Stimulated activated CD4-positive, alpha-beta T cell treated with anti-CD3 and anti-CD28 coated beads, Interleukin-1b, Interleukin-23, amount 100 ng/mL, for 1 hour (primary cell): ENCODE measurements at places on chromosomes 6 and 20.

GRCh38 chr6:65199683-65200082 lies 507.3 kb downstream of the EYS start:
- no peak for DNase-seq

DNA sequence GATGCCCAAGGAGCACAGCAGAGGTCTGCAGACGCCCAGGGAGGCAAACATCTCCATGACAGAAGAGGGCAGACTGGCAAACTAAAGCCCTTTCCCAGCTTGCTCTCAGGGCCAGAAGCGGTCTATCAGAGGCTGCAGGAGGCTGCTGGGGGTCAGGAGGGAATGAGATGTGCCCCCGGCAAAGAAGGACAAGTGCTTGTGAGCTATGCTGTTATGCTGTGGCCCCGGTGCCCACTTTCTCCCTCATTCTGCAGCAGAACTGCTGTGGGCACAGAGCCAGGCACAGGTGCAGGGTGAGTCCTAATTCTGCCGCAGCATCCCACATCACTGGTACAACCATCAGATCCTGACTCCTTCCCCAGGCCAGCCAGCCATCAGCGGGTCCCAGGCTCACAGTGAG lies 46.4 kb downstream of the LRFN2 start:
- no peak for DNase-seq

DNA sequence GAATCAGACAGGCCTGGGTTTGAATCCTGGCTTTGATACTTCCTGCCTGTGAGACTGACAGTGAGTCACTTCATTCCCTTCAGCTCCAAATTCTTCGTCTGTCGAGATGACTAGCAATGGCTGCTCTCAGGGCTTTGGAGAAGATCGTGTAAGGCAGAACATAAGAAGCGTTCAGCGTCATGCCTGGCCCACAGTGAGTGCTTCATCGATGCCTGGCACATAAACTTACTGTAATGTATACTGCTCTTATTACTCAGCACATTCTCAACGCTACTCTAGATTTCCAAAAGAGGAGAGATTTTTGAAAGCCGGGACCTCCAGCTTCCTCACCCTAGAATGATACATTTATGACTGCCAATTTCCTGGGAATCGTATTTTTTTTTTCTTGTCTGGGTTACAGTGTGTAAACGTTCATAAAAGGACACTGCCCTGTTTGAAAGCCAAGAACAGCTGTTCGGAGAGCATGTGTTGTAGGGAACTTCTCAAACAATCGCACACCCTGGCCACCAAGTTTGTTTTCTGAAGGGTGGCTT lies 16.2 kb upstream of the BCAS1 start:
- no peak for DNase-seq

- DNase-seq, result no peak
Measured at GRCh38 chr20:64244870-64245603, 10.5 kb upstream of the PCMTD2 start.

DNA sequence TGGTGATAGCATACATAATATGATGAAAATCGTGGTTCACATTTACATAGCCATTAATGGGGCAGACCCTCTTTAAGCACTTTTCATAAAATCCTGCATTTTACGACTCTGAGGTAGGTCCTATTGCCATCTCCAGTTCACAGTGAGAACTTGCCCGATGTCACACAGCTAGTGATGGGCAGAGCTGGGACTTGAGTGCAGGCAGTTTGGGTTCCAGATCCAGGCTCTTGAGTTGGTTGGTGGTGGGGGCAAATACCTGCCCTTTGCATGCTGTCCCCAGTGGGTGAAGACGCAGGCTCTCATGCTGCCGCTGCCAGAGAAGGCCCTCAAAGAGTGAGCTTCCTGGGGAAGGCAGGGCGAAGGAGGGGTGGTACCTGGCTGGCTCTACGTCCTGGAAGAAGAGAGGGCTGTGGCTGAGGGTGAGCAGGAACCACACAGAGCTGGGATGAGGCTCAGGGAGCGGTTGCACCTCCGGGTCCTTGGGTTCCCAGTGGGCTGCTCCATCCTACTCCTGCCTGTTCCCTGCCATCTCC lies 6.1 kb upstream of the BAK1 start:
- no peak for DNase-seq

DNA sequence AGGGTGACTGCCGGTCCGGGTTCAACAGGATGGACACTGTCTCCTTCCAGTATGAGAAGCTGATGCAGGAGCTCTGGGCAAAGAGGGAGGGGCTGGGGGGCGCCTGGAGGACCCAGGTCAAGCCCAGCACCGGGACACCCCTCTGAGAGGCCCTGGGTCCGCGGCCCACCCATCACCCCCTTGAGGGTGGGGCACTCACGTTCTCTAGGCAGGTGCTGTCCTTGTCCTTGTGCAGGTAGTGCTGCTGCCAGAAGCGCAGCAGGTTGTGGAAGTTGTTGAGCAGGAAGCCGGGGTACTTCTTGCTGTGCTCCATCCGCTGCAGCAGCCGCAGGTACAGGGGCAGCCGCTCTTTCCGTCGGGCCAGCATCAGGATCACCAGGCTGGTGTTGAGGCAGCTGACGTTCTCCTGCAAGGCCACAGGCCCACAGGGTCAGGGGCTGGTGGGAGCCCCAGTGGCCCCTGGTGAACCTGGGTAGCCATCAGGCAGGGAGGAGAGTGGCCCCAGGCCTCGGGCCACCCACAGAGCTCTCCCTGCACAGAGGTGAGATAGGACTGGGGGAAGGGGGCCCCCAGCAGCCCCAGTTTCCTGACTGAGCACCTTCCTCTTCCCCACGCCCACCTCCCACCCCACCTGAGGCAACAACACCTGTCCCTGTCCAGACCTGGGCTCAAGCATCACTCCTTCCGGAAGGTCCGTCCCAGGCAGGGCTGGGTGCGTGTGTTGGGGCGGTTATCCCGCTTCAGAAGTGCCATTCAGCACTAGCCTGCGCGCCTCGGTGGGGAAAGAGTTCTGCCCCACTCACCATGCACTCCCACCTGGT lies 47.8 kb downstream of the MYH7B start:
- DNase-seq, result no peak

DNA sequence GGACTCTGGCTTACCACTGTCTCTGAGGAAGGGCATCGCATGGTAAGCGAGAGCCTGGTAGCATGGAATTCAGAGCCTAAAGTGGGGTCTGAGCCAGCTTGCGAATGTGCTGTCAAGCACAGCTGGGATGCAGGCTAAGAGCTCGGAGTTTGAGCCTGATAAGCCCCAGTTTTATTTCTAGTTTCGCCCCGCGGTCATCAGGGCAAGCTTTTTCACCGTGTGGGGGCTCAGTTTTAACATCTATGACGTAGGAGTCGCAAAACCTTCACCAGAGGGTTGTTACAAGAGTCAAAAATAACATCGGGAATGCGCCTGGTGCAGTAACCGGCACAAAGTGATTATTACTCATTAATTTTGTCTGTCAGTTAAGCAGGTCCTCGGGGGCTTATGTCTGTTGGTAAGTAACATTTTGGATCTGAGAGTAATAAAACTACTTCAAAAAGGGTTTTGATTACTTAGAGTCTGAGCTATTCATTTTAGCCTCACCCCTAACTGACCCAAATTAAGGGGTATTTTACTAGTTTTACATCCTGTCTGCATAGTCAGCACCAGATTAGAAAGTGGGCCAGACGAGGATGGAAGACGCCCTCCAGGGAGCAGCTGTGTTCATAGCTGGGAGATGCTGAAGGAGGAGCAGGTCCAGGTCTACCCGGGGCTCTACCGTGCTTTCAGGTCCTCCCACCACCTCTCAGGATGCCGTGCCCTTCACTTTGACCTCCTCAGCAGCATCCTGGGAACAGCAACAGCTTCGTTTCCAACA lies 29.7 kb downstream of the SLC22A23 start:
- DNase-seq, result no peak

DNA sequence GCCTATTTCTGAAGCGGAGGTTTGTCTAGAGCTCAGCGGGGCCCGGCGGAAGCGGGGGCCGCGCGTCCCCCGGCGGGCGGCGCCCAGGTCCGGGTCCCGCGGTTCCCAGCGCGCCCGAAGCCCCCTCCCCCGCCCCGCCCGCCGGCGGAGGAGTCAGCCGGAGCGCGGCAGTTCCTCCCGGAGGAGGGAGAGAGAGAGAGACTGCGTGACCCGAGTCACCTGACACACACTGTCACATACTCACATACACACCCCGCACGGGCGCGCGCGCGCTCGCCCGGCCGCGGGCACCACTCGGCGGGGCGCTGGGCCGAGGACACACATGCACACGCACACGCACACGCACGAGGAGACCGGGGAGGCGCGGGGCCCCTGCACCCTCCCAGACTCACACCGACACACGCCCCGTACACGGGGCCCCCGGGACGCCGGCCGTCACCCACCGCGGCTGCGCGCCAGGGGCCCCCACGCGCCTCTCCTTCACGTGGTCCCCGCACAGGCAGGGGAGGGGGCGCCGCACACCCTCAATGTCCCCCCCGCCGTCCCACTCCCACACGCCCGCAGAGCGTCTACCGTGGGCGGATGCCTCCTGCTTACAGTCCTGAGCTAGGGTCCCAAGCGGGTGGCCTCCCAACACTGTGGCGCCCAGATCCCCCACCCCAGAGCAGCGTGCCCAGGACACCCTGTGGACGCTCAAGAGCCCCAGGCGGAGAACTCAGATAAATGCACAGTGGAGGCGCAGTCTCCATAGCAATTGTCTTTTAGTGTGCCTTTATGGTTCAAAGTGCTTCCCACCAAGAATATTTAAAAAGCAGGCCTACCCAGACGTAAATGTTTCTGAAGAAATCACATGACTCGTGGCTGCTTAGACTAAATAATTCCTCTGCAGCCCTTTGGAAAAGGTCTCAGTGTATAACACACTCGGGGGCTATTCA lies at the start of gene RRAGD:
RRAGD (minus strand) TSS at position 203 of the 935 bp plus-strand sequence. CDS start 280 bp downstream, outside the sequence.
- DNase-seq, result no peak
